Endothelial cell (in vitro differentiated cells): ENCODE measurements at places on chromosomes 1 and 21.

- no peak for DNase-seq
Observed at GRCh38 chr1:15962176-15962575, 13.7 kb downstream of the ZBTB17 start.

DNA sequence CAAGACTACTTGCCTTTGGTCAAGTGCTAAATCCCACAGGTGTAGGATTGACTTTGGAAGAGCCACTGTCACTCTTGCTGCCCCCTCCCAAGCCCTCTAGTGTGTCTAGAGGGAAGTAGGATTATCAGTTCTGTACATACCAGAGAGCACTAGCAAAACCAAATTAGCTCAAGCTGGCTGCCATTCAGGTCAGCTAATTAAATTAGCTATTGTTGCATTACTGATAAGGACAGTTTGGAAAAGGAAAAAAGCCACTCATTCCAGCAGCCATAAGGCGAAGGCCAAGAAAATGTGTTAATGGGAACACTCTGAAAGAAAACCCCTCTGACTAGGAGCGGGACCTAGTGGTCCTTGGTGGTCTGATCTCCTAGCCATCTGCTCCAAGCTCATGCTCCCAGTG lies 321.7 kb downstream of the PBX1 start:
- DNase-seq: no peak

DNA sequence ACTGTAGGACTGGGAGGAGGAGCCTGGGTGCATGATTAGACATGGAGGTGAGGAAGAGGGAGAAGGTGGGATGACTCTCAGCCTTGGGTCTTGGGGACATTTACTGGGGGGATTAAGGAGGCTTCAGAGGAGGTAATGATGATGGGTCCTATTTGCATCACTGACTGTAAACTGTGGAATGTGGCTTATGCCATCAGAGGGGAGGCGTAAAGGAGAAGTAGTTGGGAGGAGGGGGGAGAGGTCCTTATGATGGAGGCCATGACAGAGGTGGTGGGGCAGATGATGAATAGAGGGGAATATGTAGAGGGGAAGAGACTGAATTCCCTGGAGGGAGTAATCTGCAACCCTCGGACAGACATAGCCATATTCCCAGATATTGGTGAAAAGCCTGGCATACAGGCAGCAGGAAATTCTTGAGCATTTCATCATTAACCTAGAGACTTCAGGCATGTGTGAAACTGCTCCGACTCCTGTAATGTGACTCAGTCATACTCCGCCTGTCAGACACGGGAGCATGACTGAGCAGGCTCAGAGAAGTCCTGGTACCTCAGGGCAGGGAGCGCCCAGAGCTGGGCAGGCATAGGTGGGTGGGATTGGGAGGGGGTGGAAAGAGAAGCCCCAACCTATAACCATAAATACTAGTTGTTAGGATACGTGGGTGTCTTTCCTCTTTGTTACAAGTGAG lies 8.0 kb upstream of the LCE5A start:
- DNase-seq: no peak

DNA sequence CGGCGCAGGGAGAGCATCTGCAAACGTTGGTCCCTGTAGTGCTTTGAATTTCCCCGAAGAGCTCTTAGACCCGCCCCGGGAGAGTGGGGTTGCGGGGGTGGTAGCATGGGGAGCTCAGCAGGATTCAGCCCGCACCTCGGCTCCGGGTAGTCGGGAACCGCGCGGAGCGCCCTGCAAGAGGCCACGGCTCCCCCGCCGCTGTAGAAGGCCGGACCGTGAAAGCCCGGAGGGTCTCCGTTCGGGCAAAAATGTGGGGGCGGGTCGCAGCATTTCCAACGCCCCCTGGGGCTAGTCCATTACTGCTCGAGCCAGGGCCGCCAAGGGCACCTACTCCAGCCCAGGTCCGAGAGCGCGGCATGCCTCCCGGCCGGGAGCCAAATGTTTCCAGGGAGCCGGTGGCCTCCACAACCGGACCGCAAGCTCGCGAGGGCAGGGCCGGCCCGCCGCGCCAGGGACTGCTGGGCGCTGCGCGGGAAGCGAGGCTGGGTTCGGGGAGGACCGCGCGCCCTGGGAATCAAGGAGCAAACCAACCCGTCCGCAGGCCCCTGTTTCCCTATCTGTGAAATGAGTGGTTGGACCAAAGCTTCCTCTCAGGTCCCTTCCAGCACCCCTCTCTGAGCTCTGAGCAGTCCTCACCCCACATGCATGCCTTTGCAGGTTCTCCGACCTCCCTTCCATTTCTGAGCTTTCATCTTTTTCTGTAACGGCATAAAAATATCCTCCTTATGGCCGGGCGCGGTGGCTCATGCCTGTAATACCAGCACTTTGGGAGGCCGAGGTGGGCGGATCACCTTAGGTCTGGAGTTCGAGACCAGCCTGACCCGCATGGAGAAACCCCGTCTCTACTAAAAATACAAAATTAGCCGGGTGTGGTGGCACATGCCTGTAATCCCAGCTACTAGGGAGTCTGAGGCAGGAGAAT lies 775 bp upstream of the TMEM63A start:
- DNase-seq: peak; percentile 51

GRCh38 chr1:99110140-99111041 lies 105.7 kb upstream of the PLPPR5 start:
- no peak for DNase-seq

GRCh38 chr1:10074059-10074851 lies 41.5 kb downstream of the UBE4B start:
- DNase-seq: no peak

DNA sequence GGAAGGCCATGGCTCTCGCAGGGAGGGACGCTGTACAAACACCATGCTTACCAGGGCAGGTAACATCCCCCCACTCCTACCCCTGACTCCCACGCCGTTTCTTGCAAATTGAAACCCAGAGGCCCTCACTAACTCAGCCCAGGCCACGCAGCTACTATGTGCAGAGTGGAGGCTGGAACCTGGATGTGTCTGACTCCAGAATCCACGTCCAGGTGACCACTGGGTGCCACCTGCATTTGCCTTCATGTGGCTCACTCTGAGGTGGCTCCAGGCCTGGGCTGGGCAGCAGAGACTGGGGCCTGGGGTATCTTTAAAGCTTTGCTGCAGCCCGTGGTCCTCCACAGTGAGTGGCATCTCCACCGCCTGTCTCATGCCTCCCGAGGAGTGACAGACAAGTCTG lies 29.6 kb upstream of the AJAP1 start:
- no peak for DNase-seq

GRCh38 chr1:53909946-53910345 lies 16.0 kb downstream of the DIO1 start:
- no peak for DNase-seq

DNA sequence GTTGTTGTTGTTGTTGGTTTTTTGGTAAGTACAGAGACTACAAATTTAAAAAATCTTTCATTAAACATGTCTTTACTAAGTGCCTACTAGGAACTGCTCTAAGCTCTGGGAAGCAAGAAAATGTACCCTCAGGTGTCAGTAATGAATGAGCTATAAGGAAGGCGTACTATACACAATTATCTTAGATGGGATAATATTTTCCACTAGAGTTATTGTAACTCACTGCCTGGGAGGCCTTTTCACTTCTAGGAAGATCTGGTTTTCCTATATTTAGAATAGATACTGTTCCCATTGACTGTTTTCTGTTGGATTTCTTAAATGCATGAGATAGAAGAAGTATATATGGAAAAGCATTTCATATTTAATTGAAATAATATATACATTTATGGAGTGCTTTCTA lies 19.6 kb downstream of the CLIC4 start:
- no peak for DNase-seq

DNA sequence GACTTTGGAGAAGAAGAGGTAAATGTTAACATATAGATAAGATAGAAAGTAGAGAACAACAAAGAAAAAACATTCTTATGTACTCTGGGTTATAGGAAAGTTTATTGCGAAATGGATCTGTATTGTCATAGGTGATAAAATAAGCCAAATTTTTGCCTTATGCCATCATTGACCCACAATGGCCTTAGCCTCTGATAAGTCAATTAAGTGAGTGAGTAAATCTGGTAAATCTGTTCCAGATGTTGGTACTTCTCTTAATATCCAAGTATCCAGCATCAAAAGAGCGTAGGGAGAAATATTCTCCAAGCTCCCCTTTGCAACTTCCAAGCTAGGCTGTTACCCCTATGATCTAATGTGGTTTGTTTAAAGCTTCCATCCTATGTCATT lies 38.3 kb upstream of the CLCA4 start:
- DNase-seq: no peak

- no peak for DNase-seq
Observed at GRCh38 chr1:52159033-52159789, 17.3 kb downstream of the ZFYVE9 start.

GRCh38 chr1:158255656-158256055 lies 1.4 kb downstream of the CD1A start:
- no peak for DNase-seq

- DNase-seq: no peak
Observed at GRCh38 chr1:38962113-38962512, 20.5 kb upstream of the RHBDL2 start.

- DNase-seq: no peak
Observed at GRCh38 chr21:37032877-37033471, 26.5 kb downstream of the RIPPLY3 start.
